ENCODE measurements at places on chromosomes 3 and 15.

DNA sequence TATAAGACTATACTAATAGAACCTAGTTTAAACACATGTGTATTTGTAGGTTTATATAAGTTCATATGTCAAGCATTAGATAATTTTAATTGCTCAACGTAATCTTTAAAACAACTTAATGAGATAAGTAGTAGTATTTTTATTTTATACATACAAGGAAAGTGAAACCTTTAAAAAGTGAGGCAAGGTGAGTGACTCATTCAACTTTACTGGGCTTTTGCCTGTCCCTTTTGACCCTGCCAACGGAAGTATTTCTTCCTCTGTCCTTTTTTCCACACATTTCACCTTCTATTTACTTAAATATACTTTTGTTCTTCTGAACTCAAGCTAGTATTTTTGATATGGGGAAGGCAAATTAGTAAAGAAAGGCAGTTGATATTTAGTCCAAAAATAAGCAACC is 78.5 kb downstream of the KBTBD8 start:
- DNase-seq: no peak

- DNase-seq: no peak
These were observed 4.5 kb upstream of the IP6K1 start for GRCh38 chr3:49790626-49791411.

GRCh38 chr15:71807125-71807629 is 3.2 kb upstream of the NR2E3 start:
- no peak for DNase-seq

- no peak for DNase-seq
These were observed 16.4 kb downstream of the SRPRB start for GRCh38 chr3:133821767-133822638.

DNA sequence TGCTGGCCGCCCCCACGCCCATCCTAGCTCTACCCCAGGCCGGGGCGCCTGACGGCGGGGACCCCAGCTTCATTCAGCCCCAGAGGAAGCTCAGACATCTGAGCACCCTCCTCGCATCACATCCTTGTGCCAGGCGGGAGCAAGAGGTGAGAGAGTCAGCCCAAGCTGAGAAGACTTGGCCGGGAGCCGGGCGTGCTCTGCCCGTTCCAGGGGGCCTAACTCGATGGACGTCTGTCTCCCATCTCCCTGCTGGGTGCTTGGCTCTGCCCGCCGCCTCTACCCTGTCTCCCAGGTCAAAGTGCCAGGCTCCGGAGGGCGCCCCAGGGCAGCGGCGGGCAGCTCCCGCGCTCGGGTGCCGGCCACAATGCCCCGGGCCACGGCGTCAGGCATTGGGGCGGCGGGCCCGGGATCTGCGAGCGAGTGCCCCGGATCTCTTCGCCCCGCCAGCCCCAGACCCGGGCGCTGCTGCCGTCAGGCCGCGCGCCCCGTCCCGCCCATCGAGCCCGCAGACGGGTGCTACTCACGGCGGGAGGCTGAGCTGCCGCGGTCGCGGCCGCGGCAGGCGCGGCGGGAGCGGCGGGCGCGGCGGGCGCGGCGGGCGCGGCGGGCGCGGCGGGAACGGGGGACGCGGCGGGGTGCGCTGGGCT is 388 bp downstream of the DAPK2 start:
- no peak for DNase-seq

- no peak for DNase-seq
These were observed 785 bp downstream of the MFSD1 start for GRCh38 chr3:158802409-158803268.

DNA sequence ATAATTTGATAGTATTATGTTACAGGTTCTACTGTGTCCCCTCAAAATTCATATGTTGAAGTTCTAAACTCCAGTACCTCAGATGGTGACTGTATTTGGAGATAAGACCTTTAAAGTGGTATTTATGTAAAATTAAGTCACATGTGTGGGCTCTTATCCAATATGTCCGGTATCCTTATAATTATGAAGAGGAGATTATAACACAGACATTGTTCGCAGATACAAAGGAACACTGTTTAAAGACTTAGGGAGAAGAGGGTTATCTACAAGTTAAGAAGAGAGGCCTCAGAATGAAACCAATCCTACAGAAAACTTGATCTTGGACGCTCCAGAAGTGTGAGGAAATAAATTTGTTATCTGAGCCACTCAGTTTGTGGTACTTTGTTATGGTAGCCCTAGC is 50.9 kb downstream of the DPH6 start:
- DNase-seq: no peak

DNA sequence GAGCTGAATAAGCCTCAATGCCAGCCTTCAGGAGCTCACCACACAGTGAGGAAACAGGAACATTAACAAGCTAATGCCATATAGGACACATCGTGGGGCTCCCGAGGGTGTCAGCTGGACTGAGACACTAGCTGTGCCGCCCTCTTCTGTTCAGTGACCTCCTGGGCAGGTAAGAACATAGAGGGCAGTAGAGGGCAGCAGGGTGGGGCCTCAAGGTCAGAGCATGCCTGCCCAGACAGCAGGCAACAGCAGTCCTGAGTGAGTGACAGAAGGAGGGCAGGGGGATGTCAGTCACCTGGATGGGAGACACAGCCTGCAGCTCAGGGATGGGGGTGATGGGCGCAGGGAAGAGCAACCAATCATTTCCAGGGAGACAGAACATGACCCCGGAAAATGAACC is 15.5 kb downstream of the NTRK3 start:
- DNase-seq: no peak

- DNase-seq: no peak
These were observed 98.8 kb downstream of the XXYLT1 start for GRCh38 chr3:195172039-195172684.

GRCh38 chr15:57609805-57610529 is 18.3 kb downstream of the MYZAP start:
- no peak for DNase-seq

DNA sequence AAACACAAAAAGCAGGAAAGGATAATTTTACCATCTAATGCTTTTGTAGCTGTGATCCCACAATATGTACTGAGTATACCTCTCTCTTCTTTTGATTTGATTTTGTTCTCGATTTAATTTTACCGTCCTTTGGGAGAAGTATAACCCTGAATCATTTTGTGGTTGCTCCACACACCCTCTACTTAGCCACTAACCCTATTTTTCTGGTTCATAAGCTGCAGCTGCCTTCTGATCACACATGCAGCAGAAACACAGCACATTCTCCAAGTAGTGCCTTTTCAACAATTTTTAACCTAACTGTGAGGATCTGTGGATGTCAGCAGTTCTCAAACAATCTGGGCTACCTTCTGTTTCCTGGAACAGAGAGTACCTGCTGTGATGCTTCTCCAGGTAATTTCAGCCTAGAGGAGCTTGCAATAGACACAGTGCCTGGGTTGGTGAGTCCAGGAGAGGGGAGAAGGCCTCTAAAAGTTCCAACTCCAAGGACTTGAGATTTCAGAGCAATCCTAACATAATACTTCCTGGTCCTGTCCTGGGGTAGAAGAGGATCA is 40.3 kb downstream of the HGD start:
- no peak for DNase-seq

DNA sequence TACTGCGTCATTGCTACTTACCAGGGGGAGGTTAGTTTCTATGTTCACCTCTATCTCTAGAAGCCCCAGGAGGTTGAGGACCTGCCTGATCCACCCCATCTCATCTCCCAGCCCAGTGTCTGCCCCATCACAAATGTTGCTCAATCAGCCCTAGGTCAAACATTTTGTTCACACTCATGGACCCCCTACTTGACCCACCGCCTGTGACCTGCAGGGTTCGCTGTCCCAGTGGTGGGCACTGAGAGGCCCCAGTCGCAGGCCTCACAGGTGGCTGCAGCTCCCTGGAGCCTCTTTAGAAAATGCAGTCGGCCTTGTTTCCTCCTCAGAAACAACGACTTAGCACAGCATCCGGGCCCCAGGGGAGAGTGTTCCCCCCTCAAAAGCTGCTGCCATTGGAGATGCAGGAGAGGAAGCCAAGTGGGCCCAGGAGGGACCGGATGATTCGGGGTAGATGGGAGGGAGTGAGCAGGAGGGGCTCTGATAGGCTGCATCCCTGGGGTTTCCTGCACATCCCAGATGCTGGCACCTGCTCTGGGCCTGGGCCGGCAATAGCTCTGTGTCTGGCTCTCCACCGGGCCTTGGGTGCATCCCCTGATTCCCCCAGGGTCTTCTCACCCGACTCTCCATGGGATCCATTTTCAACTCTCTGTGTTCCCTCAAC is 18.4 kb upstream of the INSYN1 start:
- no peak for DNase-seq

DNA sequence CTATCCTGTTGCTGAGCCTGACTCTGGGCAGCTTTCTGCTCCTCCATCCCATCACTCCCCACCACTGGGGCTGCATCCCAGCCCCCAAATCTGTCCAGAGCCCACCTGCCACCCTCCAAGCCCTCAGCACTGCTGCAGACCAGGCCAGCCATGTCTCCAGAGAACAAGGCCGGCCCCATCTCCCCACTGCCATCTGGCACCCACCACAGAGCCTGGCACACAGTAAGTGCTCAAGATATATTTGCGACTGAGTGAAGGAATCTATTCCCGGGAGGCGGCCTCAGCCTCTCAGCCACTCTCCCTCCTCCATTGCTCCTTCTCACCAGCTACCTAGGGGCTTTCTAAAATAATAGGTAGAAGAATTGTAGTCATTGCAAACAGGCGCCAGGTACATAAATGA is 4.8 kb downstream of the PLXND1 start:
- no peak for DNase-seq

DNA sequence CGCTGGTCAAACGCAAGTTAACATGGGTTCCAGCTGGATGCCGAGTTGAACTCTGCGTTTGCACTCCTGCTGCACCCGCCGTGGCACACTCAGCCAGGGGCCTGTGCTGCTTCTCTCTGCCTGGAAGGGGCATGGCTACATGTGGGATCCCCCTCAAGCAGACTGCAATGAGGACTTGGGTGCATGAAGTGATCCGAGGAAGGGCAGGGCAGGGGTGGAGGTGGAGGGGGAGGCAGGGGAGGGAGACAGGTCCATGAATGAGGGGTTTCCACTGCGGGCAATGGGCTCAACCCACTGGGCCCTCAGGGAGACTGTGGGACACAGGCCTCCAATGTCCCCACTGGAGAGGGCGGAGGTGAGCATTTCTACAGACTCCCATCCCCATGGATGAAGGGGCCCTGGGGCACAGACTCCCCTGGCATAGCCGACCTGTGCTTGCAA is 141.6 kb upstream of the MEF2A start:
- DNase-seq: no peak

DNA sequence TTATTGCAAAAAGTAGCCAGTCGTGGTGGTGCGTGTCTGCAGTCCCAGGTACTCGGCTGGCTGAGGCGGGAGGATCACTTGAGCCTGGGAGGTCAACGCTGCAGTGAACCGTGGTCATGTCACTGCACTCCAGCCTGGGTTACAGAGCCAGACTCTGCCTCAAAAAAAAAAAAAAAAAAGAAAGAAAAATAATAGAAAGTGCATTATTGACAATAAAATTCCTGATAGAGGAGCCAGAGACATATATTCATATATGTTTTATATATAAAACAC is 43.6 kb upstream of the PYDC2 start:
- no peak for DNase-seq

GRCh38 chr15:42133886-42134502 is 22.4 kb downstream of the PLA2G4F start:
- DNase-seq: peak; percentile 15

- DNase-seq: no peak
These were observed 296.2 kb downstream of the ZBTB20 start for GRCh38 chr3:114850898-114851297.

DNA sequence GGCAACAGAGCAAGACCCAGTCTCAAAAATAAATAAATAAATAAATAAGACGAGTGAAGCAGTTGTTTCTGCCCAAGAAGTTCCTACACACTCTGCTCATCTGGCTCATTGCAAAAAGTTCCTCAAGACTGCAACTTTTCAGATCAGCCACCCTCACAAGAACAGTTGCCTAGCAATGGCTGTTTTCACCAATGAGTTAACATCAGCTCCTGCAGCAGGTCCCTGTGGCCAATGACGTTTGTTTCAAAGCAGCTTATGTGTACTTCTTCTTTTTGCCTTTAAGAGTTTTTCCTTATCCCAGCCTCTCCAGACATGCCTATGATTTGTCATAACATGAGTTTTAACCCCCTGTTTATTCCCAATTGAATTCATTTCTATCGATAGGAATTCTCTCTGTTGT is 118.4 kb upstream of the SPRED1 start:
- DNase-seq: no peak

DNA sequence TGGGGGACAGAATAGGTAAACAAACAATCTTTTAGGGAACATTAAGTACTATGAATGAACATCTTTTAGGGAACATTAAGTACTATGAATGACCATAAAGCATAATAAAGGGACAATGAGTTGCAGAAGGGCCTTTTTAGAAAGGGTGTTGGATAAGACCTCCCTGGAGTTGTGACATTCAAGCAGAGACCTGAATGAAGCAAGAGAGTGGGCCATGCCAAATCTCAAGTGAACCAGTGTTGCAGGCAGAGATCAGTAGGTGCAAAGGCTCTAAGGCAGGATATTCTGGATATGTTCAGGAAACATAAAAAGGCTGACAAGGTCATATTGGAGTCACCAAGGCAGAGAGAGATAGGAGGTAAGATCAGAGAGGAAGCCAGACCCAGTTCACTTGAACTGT is 29.4 kb upstream of the ZBTB38 start:
- DNase-seq: no peak

DNA sequence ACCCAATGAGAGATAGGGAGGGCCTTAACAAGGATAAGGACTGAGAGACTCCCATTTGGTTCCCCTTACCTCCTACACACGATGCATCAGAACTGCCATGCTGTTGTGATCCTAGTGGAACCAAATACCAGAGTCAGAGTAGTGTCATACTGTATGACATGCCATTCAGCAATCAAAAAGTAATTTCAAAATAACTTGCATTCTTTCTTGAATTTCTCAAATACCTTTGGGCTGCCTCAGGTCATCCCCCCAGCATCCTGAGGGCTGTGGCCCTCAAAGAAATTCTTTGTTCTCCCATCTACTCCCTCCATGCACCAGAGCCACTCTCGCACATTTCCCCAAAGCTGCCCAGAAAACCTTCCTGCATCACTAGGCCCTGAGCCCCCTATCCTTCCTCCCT is 68.9 kb upstream of the PPP2R3A start:
- no peak for DNase-seq

- DNase-seq: no peak
These were observed 16.3 kb downstream of the ACOX2 start for GRCh38 chr3:58520403-58521335.

DNA sequence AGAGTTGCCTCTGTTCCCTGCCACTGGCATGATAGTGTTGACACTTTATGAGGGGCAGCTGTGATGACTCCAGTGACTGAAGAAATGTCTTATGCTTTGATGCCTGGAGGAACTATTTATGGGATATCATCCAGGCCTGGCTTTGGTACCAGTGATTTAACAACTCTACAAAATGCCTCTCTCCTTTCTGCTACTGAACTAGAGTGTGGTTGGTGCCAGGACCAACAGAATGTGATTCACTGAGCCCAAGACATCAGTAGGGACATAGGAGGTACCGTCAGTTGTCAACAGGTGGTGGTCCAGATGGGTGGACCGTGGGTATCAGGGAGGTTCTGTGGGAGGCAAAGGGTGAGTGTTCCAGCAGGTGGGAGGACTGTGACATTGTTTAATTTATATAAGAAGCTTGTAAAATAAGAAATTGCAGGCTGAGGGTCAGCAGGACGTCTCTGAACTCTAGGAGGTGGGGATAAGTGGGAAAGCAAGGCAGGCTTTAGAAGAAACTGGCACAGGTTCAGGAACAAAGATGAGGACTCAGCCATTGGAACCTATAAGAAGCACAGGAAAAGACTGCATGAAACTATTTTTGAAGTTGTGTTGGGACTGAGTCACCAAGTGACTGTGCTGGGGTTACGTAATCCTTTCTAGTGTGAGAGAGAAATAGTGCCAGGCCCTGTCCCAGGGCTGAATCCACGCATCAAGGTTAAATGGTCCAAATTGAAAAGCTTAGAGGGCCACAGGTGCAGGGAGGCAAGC is 28.5 kb upstream of the SLC7A14 start:
- DNase-seq: no peak

GRCh38 chr3:183653209-183654064 is 18.0 kb downstream of the KLHL24 start:
- no peak for DNase-seq

Measured in stimulated activated CD8-positive, alpha-beta memory T cell treated with anti-CD3 and anti-CD28 coated beads, Interleukin-4, amount 100 ng/mL, for 1 hour (primary cell).